Kidney glomerular epithelial cell (primary cell): ENCODE measurements at places on chromosomes 12 and 14.

DNA sequence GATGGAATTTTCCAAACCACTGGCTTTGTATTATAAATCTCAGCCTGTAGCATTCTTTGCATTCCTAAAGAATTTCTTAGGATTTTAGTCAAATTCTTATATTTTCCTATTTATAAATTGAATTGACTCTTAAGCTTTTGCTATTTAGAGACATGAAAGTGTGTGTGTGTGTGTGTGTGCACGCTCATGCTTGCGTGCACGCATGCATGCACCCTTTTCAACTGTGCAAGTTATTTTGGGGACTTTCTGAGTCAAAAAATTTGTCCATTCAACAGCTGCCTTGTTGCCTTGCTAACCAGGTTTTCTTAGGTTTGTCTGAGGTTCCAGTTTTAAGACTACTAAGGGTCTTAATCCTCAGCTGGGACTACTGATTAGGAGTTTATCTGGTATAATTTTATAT is 42.6 kb downstream of the GPATCH2L start:
- DNase-seq, result no peak

DNA sequence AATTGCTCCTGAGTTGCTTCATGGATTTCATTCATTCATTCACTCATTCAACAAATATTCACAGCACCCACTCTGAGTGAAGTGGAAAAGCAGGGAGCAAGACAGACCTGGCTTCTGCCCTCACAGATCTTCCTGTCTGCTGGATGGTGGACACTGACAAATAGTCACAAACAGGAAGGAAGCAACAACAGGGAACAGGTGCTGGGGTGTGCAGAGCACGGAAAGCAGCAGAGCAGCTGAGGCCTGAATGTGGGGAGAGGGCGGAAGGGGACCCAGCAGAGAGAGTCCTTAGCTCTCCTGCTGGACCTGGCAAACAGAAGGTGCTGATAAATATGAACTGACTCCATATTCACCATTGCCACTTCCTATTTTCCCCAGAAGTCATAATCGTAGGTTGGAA is 54.4 kb downstream of the SETD3 start:
- no peak for DNase-seq

DNA sequence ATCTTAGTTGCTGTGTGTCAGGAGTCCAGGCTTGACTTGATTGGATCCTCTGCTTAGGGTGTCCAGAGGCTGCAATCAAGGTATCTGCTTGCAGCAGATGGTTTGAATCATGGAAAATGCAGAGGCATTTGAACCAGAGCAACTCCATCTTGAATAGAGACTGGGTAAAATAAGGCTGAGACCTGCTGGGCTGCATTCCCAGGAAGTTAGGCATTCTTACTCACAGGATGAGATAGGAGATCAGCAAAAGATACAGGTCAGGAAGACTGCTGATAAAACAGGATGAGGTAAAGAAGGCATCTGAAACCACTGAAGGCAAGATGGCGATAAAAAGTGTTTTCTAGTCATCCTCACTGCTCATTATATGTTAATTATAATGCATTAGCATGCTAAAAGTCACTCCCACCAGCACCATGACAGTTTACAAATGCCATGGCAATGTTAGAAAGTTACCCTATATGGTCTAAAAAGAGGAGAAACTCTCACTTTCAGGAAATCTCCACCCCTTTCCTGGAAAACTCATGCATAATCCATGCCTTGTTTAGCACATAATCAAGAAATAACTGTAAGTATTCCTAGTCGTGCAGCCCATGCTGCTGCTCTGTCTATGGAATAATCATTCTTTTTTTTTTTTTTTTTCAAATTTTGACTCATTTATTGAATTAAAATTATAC is 218.3 kb upstream of the CPNE8 start:
- DNase-seq, result no peak

DNA sequence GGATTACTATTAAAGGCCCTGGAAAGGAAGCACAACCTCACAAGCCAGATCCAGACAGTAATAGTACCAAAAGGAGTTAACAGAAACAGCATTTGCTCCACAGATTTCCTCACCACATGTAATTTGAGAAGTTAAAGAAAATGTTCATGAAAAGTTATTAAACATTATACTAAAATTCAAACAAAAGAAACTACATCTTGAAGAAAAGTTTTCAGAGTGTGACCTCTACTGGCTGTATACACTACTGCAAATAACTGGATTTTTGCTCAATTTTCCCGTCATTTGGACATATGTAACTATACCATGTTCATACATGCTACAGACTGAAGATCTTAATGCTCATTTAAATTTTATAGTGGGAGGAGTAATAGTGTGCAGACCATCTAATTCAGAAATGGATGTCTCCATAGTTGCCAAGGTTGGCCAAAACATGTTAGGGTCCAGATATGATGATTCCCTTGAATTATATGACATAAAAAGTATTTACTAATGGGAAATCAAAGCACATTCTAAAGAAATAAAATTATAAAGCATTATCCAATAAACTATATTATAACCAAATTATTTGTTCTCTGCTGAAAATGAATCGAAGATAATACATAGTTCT is 5.6 kb downstream of the KRR1 start:
- DNase-seq, result no peak

- DNase-seq, result no peak
These were observed 301.7 kb upstream of the FKBP4 start for GRCh38 chr12:2493086-2493485.

- DNase-seq, result no peak
These were observed 29.5 kb upstream of the HIGD1C start for GRCh38 chr12:50922820-50923219.

DNA sequence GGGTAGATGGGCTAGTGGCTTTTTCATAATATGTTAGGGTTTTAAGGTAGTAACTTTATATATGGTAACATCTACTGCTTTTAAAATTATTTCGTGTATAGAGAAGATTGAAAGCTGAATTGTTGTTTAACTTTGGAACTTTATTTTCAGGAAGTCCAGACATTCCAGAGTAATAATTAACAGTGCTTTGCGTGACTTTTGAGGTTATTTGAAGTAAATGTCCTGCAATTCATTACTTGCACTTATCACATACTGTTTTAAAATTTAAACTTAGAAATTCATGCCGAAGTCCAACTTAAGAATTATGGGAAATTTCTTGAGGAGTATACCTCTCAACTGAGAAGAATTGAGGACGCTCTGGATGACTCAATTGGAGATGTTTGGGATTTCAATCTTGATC is 3.3 kb downstream of the WASHC4 start:
- DNase-seq, result no peak

DNA sequence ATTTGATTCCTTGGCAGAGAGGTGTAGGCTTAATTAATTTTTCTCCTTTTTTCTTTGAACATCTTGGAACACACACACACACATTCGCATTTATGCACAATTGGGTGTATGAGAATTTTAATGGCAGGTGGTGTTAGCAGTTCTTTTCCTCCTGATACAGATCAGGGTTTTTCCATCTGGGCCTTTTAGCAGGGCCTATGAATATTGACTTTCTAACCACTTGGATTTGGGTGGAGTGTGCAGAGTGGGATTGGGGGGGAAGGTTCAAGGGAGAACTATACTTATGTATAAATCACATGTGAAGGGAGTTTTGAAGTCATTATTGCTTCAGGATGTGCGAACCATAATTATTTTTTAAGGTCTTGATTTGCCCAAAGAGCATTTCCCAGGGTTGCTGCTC is 28.9 kb downstream of the NTF3 start:
- no peak for DNase-seq

- DNase-seq, result no peak
These were observed 658.7 kb upstream of the SEL1L start for GRCh38 chr14:82192387-82192786.

GRCh38 chr12:108821407-108822397 is 35.7 kb downstream of the SSH1 start:
- DNase-seq, result peak; percentile 40

- DNase-seq, result no peak
These were observed 348.5 kb downstream of the EGLN3 start for GRCh38 chr14:33602396-33602795.

DNA sequence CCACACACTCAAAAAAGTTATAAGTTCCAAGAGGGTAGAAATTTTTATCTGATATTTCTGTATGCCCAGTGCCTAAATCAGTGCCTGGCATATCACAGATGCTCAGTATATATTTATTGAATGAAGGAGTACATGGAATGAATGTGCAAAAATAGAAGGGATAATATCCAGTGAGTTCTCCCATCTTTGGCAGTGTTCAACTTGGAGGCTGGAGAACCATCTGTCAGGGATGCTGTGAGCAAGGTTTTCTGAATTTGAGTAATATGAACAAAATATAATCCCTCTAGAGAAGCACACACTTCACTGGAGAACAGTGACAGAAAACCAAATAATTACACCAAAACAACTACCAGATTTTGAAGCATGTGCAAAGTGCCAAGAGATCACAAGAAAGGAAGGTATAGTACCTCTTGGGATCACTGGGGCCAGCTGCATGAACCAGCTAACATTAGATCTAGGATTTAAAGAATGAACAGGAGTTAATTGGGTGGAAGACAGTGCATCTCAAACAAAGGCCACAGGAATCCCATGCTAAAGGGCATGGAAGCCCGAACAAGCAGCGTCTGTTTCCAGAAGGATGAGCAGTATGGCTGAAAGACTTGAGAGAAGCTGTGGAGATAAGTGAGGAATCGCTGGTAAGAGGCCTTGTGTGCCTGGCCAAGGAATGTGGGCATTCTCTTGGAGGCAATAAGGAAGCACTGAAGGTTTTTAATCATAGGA is 11.5 kb downstream of the SLC8A3 start:
- no peak for DNase-seq

DNA sequence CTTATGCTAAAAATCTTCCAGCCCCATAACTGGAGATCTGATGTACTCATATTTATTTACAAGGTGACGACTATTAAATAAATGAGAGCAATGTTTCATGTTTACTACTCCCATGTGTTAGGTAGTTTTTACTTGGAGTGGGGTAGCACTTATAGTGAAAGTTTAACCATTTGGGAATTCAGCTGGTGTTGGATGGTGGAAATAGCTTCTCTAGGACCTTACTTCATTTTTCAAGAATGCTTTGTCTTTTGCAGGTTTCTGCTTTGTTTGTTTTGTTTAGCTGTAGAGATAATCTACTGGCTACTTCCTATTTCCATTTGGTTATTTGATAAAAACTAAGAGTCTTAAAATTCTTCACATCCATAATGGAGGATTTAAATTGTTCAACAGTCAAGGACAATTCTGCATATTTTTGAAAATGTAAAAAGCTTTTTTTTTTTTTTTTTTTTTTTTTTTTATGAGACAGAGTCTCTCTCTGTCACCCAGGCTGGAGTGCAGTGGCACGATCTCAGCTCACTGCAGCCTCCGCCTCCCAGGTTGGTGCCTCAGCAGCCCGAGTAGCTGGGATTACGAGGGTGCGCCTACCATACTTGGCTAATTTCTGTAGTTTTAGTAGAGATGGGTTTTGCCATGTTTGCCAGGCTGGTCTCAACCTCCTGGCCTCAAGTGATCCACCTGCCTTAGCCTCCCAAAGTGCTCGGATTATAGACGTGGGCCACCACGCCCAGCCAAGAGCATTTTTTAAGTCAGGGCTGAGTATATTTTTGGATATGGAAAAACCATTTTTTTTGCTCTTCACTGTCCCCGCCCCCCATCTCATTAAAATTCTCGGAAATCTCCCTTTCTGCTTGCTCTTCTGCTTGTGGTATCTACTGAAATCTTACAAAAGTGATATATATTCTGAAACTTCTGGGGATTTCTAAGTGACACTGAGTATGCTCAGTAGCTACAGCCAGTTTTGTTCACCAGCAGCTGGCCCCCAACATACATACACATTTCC is 1.4 kb upstream of the ABCD2 start:
- DNase-seq, result peak; percentile 5
